ENCODE measurements at places on chromosomes 1 and 21.
A peak's percentile ranks its signal among the peaks of the same experiment; 100 is the strongest.

- DNase-seq: peak; percentile 67
Observed at GRCh38 chr1:206608108-206608698, 4.1 kb downstream of the EIF2D start.

GRCh38 chr1:206098242-206098919 is 18.8 kb downstream of the AVPR1B start:
- DNase-seq: no peak

DNA sequence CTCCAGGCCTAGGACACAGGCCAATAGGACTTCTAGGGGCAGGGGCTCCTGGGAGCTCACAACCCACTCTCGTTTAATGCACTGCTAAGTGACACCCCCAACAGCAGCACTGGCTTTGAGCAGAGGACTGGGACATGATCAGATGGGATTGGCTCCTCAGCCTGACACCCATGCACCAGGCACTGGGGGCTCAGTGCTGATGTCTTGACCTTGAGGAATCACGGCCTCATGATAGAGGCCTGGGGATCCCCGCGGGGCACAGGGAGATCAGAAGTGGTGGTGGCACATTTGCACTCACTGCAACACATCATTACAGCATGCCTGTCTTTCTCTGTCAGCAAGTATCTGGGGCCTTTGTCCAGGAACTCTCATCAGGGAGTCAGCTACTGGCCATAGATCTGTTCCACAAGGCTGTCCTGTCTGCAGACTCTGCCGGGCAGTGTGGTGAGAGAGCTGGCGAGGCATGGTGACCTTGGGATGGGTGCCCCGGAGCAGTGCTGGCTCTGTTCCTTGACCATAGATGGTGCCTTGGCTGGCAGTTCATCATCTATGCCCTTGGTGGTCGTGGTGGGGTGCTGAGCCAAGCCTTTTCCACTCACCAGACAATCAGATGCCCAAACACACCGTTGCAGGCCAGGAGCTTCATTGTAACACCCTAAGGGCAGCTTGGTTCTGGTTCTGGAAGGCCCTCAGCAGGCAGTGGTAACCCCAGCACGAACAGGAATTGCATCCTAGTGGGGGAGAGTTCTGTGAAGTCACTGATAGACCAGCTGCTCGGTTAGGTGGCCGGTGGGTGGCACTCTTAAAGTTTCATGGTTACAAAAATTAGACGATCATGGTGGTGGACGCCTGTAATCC is 22.2 kb upstream of the PARP1 start:
- no peak for DNase-seq

GRCh38 chr1:160049101-160049500 is 17.3 kb upstream of the PIGM start:
- DNase-seq: no peak

DNA sequence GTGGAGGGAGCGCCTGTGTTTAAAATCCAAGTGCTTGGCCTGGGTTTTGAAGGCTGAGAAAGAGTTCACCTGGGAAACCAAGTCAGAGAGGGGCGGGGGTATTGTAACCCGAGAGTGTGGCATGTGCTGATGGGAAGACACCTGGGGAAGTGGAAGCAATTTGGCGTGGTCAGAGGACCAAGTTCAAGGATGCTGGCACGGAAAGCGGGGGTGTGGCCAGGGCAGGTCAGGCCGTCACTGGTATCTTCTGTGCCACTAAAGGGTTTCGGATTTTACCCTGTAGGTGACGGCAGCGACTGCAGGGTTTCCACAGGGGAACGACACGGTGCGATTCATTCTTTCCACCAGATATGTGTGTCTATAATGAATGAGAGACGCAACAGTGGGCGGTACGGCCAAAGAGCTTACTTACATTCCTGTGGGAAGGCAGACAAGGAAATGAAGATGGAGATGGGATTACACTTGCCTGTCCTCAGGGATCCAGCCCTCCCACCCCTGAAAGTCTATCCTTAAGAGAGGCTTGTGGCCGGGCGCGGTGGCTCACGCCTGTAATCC is 31.3 kb downstream of the CA6 start:
- no peak for DNase-seq

DNA sequence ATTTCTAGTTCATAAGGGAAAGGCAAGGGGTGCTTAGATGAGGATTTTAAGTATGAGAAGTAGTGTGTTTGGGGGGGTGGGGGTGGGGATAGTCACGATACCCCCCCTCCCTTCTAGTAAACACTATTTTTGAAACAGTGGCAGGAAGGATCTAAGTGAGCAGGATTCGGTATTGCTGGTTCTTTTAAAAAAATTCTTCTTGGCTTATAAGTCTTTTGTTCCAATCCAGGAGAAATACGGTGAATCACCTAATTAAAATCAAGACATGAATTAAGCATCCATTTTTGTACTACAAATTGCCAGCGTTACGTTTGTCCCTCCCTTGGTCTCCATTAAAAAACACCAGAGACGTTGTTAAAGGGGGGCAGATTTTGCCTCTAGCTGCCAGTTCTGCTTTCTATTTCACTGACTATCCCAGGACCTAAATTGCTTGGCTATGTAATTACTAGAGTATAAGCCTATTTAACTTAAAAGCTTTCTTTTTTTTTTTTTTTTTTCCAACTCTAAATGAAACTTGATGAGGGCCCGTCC is 911 bp downstream of the LMO4 start:
- DNase-seq: peak; percentile 54

DNA sequence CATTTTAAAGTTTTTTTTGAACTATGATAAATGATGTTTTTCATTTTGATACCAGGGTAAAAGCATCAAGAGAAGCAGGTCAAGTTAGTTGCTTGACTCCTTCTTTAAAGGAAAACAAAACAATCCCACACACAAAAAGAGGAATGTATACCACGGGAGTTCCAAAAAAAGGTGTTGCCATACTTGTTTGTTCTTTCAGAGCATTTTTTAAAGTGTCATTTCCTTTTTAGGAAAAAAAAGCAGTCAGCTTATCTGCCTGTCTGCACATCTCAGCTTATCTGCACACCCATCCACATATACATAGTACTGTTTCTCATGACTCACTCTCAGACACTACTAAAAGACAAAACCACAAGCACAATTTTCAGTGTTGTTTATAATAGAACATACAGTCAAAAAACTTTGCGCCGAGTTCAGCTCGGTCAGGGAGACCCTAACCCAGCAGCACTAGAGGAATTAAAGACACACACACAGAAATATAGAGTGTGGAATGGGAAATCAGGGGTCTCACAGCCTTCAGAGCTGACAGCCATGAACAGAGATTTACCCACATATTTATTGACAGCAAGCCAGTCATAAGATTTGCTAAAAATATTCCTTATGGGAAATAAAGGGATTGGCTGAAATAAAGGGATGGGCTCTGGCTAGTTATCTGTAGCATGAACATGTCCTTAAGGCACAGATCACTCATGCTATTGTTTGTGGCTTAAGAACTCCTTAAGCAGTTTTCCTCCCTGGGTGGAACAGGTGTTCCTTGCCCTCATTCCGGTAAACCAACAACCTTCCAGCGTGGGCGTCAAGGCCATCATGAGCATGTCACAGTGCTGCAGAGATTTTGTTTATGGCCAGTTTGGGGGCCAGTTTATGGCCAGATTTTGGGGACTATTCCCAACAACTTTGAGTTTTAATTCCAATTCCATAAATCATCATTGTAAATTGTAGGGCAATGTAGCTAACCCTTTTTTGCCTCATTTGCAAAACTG is 11.4 kb upstream of the MNDA start:
- DNase-seq: peak; percentile 64

DNA sequence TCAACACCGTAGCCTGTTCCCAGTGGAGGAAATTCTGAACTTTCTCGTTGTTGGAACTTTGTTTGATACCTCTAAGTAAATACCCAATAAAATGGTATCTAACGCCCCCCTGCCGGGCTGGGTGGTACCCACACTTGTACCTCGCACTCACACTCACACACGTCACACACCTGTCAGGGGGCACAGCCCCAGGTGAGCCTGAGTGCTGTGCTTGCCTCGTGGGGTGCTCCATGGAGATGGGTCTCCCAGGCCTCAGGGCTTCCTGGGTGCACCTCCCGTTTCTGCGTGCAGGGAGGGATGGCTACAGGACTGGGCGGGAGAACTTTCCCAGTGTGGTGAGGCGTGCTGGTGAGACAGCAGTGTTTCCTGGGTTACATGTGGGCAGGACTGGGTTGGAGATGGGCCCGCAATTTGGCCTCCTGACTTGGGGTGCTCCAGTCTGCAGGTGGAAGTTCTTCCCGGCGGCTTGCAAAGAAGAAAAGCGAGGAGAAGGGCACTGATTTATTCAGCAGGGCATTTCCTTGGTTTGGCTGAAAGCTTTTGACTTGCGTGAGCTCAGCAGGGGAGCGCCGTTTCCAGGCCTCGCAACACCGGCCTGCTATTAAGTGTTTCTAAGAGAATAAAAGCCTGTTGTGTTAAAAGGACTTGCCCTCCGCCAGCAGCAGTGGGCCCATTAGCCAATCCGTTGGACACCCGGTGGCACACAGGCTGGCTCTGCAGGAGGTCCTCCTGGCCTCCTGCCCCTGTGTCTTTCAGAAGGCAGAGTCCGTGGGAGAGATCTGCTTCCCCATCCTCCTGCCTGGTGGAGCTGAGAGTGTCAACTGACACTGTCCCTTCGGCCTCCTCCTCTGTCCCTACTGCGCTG is 79.7 kb downstream of the KIF26B start:
- DNase-seq: no peak

DNA sequence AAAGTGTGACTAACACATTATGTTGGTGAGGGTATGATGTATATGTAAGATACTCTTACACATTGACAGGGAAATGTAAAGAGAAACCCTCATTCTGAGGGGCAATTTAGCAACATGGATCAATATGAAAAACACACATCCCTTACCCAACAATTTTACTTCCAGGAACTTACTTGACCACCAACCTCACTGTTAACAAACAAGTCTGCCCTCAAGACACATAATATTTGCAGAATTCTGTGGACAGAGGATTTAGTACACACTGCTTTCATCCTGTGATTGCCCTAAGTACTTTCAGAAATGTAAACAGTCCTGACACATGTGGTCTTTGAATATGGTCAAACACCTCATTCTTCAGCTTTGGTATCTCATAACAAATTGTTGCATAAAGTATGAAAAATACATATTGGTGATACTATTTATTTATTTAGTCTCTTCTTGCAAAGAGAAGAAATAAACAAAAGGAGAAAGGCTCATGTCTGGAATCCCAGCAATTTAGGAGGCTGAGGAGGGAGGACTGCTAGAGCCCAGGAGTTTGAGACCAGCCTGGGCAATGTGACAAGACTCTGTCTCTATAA is 6.9 kb downstream of the USP48 start:
- no peak for DNase-seq

- no peak for DNase-seq
Observed at GRCh38 chr1:214027498-214027897, 39.7 kb downstream of the PROX1 start.

DNA sequence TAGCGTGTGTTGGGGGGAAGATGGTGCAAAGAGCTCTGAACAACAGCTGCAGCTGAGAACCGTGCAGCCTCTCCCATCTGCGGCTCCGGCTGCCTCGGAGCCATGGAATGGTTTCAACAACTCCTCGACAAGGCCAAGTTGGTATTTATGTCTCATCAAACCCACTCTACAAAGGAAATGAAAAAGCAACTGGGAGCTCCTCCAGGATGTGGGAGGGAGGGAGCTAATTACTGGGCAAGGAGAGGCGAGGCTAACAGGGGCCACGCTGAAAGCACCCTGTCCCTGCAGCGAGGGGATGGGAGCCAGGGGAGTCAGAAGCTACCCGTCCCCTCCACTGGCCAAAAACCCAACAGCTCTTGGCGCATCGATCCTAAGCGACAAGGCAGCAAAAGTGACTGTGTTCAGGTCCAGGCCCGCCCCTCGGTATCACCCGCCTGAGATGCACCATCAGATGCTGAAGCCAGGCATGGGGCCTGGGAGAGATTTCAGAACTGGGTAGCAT is 63.1 kb downstream of the ACOT7 start:
- no peak for DNase-seq

GRCh38 chr21:35925497-35925896 is 134.8 kb downstream of the SETD4 start:
- DNase-seq: peak; percentile 19

GRCh38 chr1:170483051-170483450 is 48.9 kb upstream of the GORAB start:
- no peak for DNase-seq

DNA sequence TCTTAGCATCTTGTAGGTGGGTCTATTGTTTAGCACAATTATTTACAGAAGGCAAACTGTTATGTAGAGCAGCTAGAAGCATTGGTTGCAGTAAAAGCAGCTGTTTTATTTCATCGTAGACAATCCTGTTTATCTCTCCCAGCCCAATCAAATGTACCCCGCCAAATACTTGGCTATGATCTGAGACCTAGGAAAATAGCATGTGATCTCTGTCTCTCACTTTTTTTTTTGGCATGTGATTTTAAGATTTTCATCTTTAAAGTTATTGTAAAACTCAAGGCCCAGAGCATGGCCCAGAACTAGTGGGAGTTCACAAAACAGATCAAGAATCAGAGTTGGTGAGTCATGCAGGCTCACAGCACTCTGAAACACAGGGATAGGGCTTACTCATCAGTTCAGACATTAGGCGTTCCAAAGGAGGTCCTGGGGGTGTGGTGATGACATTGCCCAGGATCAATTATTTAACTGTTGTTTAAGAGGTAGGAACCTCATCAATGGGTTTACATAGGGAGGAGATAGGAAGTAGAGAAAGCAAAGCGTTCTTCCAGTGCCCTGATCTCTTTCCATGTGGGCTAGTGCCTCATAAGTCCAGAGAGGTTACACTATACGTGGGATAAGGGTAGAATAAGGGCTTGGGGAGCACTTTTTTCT is 40.2 kb downstream of the TBX19 start:
- DNase-seq: no peak

GRCh38 chr1:209714338-209714737 is 9.7 kb downstream of the HSD11B1 start:
- DNase-seq: no peak

- DNase-seq: no peak
Observed at GRCh38 chr1:116476321-116476720, 94.5 kb downstream of the CD58 start.

DNA sequence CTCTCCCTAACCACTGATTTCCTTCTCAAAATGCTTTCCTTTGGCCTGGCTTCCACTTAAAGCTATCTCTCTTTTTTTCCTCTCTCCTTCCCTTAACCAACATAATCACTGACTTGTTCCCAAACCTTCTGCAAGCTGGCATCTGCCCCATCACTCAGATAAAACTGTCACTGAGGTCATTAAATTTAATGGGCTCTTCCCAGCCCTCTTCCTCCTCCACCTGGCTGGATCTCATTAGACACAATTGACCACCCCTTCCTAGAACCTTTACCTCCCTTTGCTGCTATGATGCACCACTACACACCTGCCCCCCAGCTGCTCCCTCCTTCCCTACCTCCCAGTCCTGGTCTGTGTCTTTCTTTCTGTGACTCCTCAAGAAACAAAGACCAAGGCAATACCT is 44.0 kb upstream of the GJB5 start:
- DNase-seq: no peak

GRCh38 chr1:98897479-98897878 is 107.2 kb downstream of the PLPPR5 start:
- no peak for DNase-seq

GRCh38 chr21:14767192-14767852 is 221.2 kb upstream of the SAMSN1 start:
- no peak for DNase-seq

Data from KBM-7 (cell line).